Anterior cingulate cortex (tissue), 58 donors: ENCODE measurements at places on chromosomes 11 and 22.
A peak's percentile ranks its signal among the peaks of the same experiment; 100 is the strongest.

- no peak for DNase-seq
Observed at GRCh38 chr11:106152824-106153223, 75.4 kb downstream of the AASDHPPT start.

DNA sequence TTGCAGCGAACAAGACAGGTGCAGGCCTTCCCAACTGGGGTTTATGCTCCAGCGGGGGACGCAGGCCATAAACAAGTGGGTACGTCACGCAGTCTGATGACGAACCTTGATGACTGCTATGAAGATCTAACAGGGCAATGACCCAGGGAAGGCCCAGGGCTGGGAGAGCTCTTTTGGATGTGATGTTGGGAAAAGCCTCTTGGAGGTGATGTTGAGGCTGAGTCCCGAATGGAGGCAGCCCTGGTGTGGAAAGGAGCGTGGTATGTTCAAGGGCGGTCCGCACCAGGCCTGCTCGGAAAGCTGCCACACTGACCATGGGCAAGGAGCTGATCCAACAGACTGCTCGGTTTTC lies 5.8 kb downstream of the FADS2 start:
- DNase-seq: no peak

GRCh38 chr22:35498026-35498800 lies 42.4 kb upstream of the RASD2 start:
- DNase-seq: no peak

GRCh38 chr11:225734-226453 lies 10.2 kb downstream of the SIRT3 start:
- DNase-seq: no peak

GRCh38 chr22:48244388-48245195 lies 1482.1 kb downstream of the TBC1D22A start:
- DNase-seq: no peak

DNA sequence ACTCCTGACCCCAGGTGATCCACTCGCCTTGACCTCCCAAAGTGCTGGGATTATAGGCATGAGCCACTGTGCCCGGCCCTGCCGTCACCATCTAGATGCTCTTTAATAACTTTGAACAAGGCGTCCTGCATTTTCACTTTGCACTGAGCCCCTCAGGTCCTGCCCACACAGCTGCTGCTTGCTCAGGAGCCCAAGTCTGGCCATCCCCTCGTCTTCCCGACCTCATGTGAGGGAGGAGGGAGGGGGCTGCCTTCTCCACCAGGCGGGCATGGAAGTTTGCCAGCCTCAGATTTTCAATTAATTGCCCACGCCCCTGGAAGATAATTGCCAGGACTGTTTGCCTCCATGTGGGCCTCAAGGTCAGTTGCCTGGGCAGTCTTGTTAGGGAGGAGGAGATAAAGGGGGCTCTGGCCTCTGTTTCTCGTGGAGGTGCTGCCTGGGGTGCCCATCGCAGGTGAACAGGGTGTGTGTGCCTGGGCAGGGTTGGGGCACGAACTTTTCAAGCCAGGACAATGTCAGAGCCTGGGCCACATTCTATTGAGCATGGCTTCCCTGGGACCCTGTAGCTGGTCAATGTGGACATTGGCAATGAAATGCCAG lies 27.9 kb upstream of the MYEOV start:
- DNase-seq: no peak

- DNase-seq: no peak
Observed at GRCh38 chr11:73414977-73415651, 38.9 kb downstream of the RELT start.

- DNase-seq: peak; percentile 24
Observed at GRCh38 chr22:36144886-36145541, 15.5 kb downstream of the APOL3 start.

- no peak for DNase-seq
Observed at GRCh38 chr11:61833471-61833870, 5.4 kb downstream of the FADS2 start.
